ENCODE measurements at places on chromosomes 16 and 17. TPM values are rescaled to one million over a fixed set of nuclear protein-coding genes. Genes with fewer than 3 reads are reported as not detected.

The ABCC11 gene
- 0.66 TPM for total RNA-seq

The GPS1 gene
- 87.2 TPM for total RNA-seq

GRCh38 chr16:55406651-55407050 is 72.3 kb upstream of the MMP2 start:
- no peak overlapping the region for H3K27ac ChIP-seq
- no peak for DNase-seq
- no peaks in the 10 kb centered on the region for H3K36me3 ChIP-seq
- H3K4me1 ChIP-seq: no peaks in the 10 kb centered on the region
- H3K4me3 ChIP-seq: no peak overlapping the region

GRCh38 chr16:85612191-85612800 is 826 bp upstream of the GSE1 start:
- peak; percentile 46 for DNase-seq
- no peaks in the 10 kb centered on the region for H3K36me3 ChIP-seq
- peak overlapping the region; percentile 64 for H3K4me3 ChIP-seq
- H3K27me3 ChIP-seq: no peaks in the 10 kb centered on the region
- H3K4me1 ChIP-seq: peaks cover 59% of the 10 kb centered on the region

- H3K4me3 ChIP-seq: peak overlapping the region; percentile 73
- no peaks in the 10 kb centered on the region for H3K27me3 ChIP-seq
- peak overlapping the region; percentile 97 for H3K27ac ChIP-seq
- no peak for DNase-seq
Measured at GRCh38 chr17:10698096-10698818, 863 bp downstream of the ADPRM start.

DNA sequence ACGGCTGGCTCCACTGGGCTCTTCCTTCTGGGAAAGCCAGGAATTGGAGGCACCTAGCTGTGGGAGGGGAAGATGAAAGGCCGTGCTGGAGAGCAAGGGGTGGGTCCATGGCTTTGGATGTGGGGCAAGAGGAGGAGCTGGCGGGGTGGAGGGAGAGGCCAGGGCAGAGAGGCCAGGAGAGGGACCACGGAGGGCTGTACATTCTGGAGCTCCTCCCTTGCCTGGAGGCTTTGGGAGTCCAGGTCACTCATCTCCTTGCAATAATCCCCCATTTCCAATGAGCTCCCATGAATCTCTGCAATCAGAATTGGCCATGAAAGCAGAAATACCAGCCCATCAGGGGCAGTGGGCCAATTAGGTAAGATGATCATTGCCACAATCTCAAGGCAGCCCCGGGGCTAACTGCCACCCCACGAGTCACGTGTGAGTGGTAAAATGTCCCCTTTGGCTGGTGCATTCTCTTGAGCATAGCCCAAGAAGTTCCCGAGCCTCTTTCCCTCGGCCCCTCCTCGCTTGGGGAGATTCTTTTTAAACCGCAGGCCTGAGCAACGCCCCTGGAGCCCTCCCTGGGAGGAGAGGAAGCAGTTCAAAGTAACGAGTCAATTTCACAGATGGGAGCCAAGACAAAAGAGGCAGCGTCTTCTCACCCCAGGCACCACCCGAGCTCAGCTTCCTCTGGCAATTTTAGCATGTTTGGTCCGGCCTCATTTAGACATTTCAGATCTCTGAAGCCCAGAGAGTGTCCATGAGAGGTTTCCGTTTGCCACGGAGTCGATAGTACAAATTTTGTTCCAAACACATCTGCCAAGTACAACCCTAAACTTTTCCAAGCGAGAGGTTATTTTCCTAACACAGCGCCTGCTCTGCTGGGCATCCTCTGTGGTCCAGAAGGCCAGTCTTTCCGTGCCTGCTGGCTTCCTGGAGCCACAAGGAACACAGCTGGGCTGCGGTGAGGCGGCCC is 13.4 kb downstream of the RTN4RL1 start:
- no peak for DNase-seq
- peak overlapping the region; percentile 37 for H3K27ac ChIP-seq
- H3K36me3 ChIP-seq: no peaks in the 10 kb centered on the region
- H3K27me3 ChIP-seq: no peaks in the 10 kb centered on the region
- no peaks in the 10 kb centered on the region for H3K4me1 ChIP-seq

DNA sequence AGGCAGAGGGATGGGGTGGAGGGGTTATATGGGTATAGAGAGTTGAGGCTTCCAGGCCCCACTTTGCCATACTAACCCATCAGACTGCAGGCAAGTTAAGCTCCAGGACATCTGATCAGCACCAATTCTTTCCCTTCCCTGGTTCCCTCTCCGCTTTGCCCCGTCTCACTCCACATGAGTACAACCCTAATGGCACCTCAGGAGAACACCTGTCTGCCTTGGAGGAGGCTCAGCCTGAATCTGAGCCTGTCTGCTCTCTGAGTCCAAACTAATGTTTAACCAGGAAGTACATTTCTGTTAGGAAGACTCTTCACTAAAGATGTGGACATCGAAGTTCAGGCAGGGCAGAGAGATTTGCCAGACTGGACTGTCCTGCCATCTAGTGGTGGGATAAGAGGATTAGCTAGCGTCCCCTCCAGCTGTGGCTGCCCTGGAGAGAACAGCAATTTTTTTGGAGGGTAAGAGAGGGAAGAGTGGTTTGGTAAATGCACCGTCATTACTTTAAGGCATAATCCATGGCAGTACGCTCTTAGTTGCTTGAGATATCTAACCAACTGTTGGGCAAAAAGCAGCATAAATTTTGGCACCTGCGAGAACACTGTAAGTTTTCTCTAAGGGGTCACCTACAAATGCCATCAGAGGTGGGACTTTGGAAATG is 29.2 kb upstream of the LRRC75A start:
- no peak overlapping the region for H3K27ac ChIP-seq
- no peak overlapping the region for H3K4me3 ChIP-seq
- H3K27me3 ChIP-seq: no peaks in the 10 kb centered on the region
- no peaks in the 10 kb centered on the region for H3K36me3 ChIP-seq
- no peaks in the 10 kb centered on the region for H3K4me1 ChIP-seq
- peak; percentile 59 for DNase-seq

- DNase-seq: peak; percentile 65
- H3K27ac ChIP-seq: peak overlapping the region; percentile 8
- H3K4me1 ChIP-seq: peaks cover 3% of the 10 kb centered on the region
- H3K36me3 ChIP-seq: no peaks in the 10 kb centered on the region
- no peak overlapping the region for H3K4me3 ChIP-seq
Measured at GRCh38 chr17:40025991-40026815, 11.0 kb downstream of the CSF3 start.

DNA sequence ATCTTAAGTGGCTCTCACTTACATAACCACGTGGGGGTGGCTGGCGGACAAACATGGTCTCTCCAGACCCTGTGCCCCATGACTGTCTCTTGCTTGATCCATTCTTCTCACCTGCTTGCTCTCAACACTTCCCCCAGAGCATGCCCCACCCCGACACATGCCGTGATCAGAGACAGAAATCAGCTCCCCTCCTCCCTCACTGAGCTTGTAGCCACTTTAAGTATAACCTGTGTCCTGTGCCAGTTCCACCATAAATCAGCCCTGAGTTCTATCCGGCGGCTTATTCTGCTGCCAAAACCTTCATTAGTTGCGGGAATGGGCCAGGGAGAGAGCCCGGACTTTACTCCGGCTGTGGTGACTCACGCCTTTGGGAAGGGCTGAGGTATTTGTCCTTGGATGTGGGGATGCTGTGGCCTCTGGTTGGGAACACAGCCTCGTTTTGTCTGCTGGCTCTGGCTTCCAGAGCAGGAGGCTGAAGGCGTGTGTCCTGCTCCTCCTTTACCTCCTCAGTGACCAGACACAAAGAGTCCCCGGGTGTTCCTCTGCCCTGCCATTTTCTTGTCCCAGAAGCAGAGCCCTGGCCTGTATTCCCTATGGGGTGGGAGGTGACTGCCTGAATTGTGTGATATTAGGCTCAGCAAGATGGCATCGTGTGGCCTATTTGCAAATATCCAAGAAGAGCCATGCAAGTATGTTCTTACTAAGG is 21.1 kb downstream of the ANKRD40 start:
- H3K27me3 ChIP-seq: no peaks in the 10 kb centered on the region
- H3K27ac ChIP-seq: peak overlapping the region; percentile 67
- H3K4me1 ChIP-seq: peaks cover 3% of the 10 kb centered on the region

GRCh38 chr17:64196601-64197000 is 66.5 kb downstream of the TEX2 start:
- H3K4me1 ChIP-seq: no peaks in the 10 kb centered on the region
- peaks cover 11% of the 10 kb centered on the region for H3K36me3 ChIP-seq
- no peak overlapping the region for H3K4me3 ChIP-seq
- no peak overlapping the region for H3K27ac ChIP-seq

All from Peyer's patch (tissue), 4 donors.